ENCODE measurements at places on chromosomes 7 and 10. TPM values are rescaled to one million over a fixed set of nuclear protein-coding genes. Genes with fewer than 3 reads are reported as not detected.

- no peak for DNase-seq
These were observed 22.3 kb downstream of the AGK start for GRCh38 chr7:141573511-141573910.

- DNase-seq = no peak
These were observed 2.7 kb downstream of the NKX1-2 start for GRCh38 chr10:124446830-124447750.

GPR85 gene
- total RNA-seq = not detected

FGF8 gene
- not detected for total RNA-seq

DNA sequence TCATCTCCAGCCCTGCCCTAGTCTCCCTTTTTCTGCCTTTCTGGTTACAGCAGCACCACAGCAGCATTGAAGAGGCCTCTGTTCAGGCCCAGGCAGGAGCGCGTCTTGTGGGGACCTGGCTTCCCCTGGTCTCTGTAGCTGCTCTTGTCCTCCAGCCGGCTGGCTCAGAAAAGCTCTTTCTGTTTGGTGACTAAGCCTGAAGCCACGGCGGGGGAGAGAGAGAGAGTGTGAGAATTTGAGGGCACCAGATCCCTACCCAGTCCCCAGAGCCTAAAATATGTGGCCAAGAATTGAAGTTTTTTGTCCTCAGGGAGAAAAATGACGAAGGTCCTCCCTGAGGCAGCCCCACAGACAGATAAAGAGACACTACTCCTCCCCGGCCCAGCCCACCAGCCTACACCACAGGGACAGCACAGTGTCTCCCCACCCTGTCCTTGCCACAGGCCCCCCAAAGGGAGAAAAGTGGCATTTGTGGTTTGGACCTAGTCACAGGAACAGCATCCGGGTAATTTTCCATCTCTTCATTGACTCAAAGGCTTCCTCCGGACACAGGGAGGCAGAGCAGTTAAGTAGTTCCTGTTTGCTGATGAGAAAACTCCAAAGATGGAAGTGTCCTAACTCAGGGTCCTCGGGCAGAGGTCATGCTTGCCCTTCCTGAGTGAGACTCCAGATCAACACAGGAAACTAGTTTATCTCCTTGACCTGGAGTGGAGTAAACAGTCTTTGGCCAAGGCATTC lies 13.3 kb upstream of the FAM180A start:
- no peak for DNase-seq

- no peak for DNase-seq
These were observed 442.1 kb upstream of the FOXK1 start for GRCh38 chr7:4240042-4240441.

DNA sequence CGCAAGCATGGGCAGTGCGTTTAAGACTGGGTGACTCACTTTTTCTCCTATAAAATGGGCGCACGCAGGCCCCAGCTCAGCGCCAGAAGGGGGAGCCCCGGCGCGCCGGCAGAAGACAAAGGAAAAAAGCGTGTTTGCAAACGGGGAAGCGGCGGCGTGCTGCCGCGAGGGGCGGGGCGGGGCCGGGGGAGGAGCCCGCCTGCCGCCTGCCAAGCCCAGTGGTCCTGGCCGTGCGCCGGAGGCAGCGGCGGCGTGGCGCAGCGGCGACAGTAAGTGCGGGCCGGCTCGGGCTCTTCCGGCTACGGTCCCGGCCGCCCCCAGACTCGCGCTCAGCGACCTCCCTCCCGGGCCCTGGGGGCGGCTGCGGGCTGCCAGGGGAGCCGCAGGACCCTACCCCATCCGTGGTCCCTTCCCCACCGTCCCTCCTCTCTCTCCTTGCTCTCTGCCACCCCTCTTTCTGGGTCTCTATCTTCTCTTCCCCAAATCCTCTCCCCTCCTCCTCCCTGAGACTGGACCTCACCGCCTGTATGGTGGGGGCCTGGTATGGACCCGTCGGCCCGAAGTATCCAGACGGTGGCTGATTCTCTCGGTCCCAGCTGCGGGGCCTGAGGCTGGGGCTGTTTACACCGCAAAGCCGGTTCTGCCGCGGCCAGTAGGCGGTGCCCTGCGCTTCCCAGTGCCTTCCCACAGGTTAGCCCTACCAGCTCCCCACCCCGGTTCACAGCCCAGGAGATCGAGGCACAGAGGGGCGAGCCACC lies at the start of gene SLC29A3:
Gene SLC29A3 (plus strand): TSS at position 218 of the 758 bp plus-strand sequence. CDS start 51 bp downstream, at position 269.
- peak; percentile 85 for DNase-seq

DNA sequence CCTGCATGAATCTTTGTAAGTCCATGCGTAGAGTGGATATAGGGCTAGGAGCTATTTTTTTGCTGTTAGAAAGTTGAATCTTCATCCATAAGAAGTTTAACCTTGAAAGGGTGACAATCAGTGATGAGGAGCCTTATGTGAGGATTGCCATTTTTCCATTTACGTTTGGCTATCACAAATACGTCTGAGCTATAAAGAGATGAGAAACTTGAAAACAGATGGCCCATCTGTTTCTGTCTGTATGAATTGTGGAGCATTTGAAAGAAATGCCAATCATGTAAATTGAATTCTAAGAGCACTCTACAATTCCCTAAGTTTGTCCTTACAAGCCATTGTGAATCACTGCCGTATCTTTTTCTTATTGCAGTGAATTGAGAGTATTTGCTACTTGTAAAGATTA lies 169.8 kb upstream of the TEX47 start:
- no peak for DNase-seq

- no peak for DNase-seq
These were observed 34.2 kb downstream of the MTURN start for GRCh38 chr7:30168835-30169573.

KIF11 gene
- total RNA-seq = 4.1 TPM

GRCh38 chr7:94649450-94649849 lies 6.5 kb downstream of the SGCE start:
- no peak for DNase-seq

- DNase-seq = no peak
These were observed 320.3 kb downstream of the LRRTM3 start for GRCh38 chr10:67246066-67246555.

HOXA1 gene
- total RNA-seq = not detected

DNA sequence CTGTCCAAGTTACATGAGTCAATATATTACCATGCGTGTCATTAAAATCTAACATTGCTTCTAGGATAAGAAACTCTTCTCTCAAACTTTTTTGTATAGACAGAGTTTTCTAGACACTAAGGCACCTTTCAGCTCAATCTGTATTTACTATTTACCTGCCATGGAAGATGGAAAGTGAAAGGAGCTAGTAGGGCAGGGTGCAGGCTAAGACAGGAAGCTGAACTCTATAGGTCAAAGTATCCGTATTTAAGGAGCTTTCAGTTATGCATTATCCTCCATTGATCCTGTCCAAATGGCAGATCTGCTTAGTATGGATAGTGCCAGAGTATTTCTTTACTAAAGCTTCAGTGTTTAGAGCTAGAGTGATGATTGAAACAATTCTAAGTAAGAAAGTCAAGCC lies 612.8 kb downstream of the IPMK start:
- DNase-seq = no peak

GRCh38 chr7:128775744-128776474 lies at the start of gene OPN1SW:
OPN1SW (minus strand) TSS chr7:128775794; CDS start chr7:128775781, 13 bp downstream.
- no peak for DNase-seq

DNA sequence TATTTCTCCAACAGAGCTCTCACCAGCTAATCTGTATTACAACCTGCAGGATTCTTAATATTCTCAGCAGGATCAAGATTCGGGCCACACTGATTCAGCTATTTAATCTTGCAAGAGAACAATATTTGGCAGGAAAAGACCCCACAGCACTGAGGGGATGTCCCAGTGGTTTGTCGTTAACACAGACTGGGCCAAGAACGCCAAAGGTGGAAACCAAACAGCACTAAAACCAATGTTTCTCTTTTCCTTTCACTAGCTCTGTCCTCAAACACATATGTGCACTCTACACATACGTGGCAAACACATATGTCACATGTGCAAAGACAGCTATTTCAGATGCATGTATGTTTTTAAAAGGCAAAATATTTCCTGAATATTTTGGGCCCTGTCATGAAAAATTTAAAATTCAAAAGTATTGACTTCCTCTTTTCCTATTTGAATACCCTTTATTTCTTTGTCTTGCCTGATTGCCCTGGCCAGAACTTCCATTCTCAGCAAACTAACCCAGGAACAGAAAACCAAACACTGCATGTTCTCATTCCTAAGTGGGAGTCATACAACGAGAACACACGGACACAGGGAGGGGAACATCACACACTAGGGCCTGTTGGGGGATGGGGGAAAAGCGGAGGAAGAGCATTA lies 51.7 kb upstream of the NEBL start:
- no peak for DNase-seq

GRCh38 chr7:70301673-70302185 lies 703.5 kb downstream of the AUTS2 start:
- no peak for DNase-seq

- no peak for DNase-seq
These were observed 9.8 kb downstream of the NOD1 start for GRCh38 chr7:30468791-30469190.

- DNase-seq = no peak
These were observed 76.4 kb downstream of the MAP3K8 start for GRCh38 chr10:30510184-30510931.

- peak; percentile 73 for DNase-seq
These were observed 192.7 kb downstream of the PTPRN2 start for GRCh38 chr7:158394936-158395335.

KLLN gene
- total RNA-seq = not detected

DNA sequence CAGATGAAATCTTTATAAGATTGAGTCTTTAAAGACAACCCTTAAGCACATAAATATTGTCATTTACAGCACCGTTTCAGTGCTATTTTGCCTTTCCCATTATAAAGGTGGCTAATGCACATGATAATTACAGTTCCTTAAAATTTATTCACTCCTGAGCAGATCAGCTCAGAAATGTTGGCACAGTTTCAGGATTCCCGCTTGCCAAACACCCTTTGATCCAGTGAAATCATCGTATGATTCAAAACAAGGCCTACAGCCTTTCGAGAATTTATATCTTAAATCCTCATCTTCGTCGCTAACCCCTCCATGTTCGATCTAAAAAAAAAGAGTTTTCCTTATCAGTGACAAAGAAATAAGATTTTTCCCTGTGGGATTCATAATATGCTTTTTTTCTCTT lies 14.1 kb upstream of the SOSTDC1 start:
- no peak for DNase-seq

GRCh38 chr7:12028508-12028907 lies 182.6 kb upstream of the TMEM106B start:
- no peak for DNase-seq

GSTO2 gene
- total RNA-seq = 6.7 TPM

BBS9 gene
- total RNA-seq = 43.9 TPM

DNA sequence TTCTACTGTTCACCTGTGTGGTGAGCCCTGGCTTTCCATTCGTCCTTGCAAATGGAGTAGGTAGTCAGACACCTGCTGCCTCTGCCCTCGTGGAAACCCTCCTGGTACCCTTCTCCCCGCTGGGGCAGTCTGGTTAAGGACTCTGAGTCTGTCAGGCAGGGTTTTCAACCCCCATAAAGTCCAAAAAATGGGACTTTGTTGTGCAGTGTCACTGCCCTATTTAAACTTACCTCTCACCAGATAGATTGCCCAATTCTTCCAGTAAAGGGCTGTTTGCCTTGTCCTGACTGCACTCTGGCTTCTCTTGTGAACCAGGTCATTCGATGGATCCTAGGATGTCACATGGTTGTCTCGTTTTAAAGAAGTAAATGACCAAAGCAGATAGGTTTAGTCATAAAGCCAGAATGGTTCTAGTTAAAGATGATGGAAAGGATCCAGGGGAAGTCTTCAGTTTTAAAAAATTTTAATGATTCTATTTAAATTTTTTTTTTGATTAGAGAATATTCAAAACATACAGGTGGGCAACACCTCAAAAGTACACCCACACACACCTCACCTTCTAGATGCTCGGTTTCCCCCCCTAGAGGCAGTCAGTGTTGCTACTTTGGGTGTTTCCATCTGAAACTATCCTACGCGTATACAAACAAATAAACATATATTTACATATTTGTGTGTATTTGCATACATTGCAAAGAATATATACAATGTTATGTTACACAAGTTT lies 22.0 kb downstream of the TMEM176B start:
- no peak for DNase-seq

GRCh38 chr10:55873485-55873884 lies 487.6 kb downstream of the ZWINT start:
- DNase-seq = no peak

DNA sequence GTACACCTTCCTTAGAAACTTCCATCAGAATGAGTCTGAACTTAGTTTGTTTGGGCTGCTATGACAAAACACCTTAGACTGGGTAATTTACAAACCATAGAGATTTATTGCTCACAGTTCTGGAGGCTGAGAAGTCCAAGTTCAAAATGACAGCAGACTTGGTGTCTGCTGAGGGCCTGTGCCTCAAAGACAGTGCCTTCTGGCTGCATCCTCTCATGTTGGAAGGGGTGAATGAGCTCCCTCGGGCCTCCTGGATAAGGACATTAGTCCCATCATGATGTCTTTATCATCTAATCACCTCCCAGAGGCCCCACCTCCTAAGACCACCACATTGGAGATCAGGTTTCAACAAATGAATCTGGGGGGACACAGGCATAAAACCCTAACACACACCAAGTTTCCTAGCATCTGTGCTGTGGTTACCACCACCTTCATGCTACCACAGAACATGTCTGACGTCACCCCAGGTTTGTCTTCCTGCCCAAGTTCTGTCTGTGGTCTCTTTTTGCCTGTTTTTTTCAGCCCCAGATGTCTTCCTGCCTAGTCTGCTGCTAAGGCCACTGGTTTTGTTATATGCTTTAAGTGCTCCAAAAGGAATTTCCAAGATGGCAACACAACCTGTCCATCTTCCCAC lies 150.9 kb upstream of the COBL start:
- DNase-seq = no peak

OGDHL gene
- 3.7 TPM for total RNA-seq

- no peak for DNase-seq
These were observed 14.3 kb downstream of the MDH2 start for GRCh38 chr7:76062254-76062653.

PON3 gene
- total RNA-seq = 4.3 TPM

ARL3 gene
- 5.2 TPM for total RNA-seq

- peak; percentile 11 for DNase-seq
These were observed 82.6 kb upstream of the ELMO1 start for GRCh38 chr7:37531225-37531624.

GRCh38 chr10:79239275-79239779 lies 107.9 kb upstream of the PPIF start:
- peak; percentile 58 for DNase-seq

ANKRD1 gene
- 0.87 TPM for total RNA-seq

DNA sequence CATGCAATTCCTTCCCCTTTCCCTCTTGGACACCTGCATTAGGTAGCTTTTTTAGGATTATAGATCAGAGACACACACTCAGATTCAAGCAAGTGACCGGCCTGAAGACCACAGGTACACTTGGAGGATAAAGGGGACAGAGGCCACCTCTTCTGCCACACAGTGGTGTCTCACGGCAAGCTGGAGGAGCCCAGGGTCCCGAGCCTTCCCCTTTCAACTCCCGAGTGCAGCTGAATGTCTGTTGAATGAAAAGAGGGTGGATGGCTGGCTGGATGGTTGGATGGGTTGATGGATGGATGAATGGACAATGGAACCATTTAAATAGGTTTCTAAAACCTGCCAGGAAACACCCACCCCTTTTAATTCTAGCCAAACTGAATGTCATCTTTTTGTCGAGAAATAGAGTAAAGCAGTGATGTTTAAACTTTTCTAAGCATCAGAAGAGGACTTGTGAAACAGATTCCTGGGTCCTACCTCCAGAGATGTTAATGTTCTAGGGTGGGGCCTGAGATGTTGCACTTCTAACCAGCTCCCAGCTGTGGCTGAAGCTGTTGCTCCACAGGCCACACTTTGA lies 49.2 kb upstream of the ZMIZ1 start:
- DNase-seq = no peak

ZNF239 gene
- total RNA-seq = 4.0 TPM

MUC3A gene
- 1.2 TPM for total RNA-seq

Data from stomach (tissue), 19 donors.